ENCODE measurements at places on chromosomes 1 and 21.
A peak's percentile ranks its signal among the peaks of the same experiment; 100 is the strongest.

DNA sequence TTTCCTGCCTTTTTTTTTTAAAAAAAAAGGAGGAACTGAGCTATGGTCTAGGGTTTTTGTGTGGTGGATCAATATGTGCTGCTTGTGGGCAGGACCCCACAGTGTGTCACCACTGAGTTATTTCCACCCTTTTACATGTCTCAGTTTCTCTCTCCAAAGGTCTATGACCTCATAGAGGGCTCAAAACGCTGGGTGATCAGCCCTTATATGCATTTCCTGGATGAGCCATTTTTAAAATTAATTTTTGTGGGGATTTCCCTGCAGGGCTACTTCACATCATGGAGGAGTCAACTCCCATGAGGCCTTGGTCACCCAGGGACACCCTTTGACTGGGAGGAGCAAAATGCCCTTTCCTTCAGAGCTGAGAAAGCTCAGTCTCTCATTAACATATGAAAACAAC is 20.7 kb upstream of the HAO2 start:
- no peak for DNase-seq

DNA sequence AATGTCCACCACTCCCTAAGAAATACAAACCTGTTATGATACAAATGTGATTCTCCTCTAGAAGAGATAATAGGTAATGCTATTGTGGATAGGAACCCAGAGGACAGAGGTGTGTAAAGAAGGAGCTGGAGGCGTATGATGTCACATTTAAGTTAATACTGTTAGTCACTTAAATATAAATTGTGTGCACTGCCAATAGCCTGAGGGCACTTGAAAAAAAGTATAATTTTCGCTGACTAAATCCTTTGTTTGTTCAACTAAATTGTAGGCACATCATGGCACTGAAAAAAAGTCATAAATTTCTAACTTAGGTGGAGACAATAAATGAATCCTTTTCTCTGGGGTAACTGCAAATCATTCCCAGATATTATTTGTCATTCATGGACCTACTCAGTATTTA is 4.4 kb downstream of the RCSD1 start:
- DNase-seq, result no peak

- no peak for DNase-seq
These were observed 10.8 kb downstream of the IL24 start for GRCh38 chr1:206908038-206908437.

GRCh38 chr1:72281637-72282270 is 585 bp downstream of the NEGR1 start:
- no peak for DNase-seq

- DNase-seq, result no peak
These were observed 23.8 kb downstream of the UBE4B start for GRCh38 chr1:10056599-10056987.

GRCh38 chr1:75855010-75855409 is 58.3 kb downstream of the MSH4 start:
- no peak for DNase-seq

DNA sequence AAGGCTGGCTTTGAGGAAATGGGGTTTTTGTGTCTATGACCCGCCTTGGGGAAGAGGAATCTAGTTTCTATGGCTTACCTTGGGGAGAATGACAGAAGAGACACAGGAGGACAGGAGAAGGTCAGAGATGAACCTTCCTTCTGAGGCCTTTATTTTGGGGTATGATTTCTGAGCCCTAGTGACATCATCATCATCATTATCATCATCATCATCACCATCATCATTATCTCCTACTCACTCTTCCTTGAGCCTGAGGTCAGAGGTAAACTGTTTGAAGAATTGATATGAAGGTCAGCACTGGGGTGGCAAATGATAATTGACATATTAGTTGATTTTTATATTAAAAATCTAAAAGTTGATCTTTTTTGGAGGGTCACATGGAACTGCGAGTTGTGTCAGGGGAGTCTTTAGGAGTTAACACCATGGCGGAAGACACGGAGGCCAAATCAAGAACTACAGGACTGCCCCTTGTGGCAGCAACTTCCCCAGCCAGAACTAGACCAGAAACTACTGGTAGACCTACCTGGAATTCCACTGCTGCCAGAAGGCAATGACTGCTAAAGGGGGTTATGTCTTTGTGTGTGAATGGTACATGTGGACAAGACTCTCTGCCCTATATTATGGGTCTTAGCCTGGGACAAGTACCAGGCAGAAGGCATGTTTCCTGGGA is 49.8 kb upstream of the WLS start:
- DNase-seq, result no peak

DNA sequence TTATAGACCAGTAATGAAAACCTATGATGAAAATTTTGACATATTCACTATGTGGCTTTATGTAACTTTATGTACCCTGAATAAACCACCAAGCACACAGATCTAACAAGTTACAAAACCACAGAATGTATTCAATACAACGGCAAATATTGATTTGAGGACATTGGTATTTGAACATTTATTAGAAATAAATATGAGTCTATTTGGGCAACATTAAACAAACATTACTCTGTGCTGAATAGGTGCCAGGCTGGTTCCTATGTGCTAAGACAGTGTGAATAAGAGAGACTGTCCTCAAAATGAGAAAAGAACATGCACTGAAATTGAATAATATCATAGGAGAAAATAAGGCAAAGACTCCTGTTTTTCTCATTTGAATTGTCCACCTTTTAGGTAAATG is 1341.2 kb downstream of the PLA2G4A start:
- DNase-seq, result no peak

- no peak for DNase-seq
These were observed 59.9 kb downstream of the MAN1C1 start for GRCh38 chr1:25676488-25676887.

- no peak for DNase-seq
These were observed 95.4 kb downstream of the RNF220 start for GRCh38 chr1:44500181-44501046.

- no peak for DNase-seq
These were observed 1.4 kb downstream of the ZNF697 start for GRCh38 chr1:119646521-119647227.

GRCh38 chr1:244254467-244254866 is 197.2 kb downstream of the ADSS2 start:
- peak; percentile 4 for DNase-seq

GRCh38 chr1:198669023-198669698 is 30.3 kb downstream of the PTPRC start:
- peak; percentile 81 for DNase-seq
